ENCODE measurements at places on chromosomes 3 and 15.

- DNase-seq, result no peak
Observed at GRCh38 chr3:151016478-151016795, 43.9 kb upstream of the CLRN1 start.

DNA sequence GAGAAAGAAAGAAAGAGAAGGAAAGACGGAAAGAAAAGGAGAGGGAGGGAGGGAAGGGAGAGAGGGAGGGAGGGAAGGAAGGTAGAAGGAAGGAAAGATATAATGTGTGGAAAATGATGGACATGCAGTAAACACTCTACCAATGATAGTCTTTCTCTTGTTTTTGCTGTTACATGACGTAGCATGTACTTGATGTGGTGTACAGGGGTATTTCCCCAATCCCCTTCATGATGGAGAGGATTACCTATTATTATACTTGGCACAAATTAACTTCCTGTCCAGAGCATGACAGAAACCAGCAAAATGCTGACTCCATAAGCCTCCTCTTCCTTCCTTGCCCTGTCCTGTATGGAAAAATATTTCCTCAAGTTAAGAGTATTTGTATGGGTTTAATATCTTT, 124.4 kb downstream of the B3GALNT1 start:
- DNase-seq, result no peak

DNA sequence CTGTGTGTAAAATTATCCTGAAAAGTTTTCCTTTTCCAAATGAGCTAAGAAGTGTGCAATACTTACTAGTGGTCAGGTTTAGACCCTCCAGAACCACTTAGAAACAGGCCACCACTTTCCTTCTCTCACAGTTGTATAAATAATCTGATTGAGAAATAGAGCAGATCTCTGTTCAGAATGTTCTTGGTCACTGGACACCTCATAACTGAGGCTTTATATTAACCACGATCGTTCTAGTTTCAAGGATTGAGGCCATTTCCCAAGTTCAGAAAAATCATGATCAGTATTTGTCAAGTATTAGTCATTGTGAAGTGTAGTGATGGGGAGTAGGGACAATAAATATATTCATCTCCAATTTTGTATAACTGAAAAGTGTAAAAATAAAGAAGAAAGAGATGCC, 1.0 kb upstream of the MAP3K13 start:
- DNase-seq, result no peak

DNA sequence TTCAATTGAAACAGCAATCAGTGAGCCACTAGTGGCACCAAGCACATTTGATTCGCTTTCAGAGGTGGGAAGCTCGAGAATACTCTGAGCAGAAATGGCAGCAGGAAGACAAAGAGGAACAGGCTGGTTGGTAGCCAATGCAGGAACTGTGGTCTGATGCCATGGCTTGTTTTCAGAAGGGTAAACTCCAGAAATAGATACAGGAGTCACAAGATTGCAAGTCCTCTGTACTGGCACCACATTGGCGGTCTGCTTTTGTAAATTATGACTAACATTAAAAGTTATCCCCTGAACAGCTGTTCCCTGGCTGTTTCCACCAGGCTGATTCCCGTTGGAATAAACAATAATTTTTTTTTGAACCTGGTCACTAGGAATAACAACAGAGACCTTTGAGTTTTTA, 35.5 kb downstream of the USF3 start:
- peak; percentile 31 for DNase-seq
